Activated T-cell treated with anti-CD3 and anti-CD28 coated beads, Interleukin-2, amount 50 U/mL, for 24 hours (primary cell): ENCODE measurements at places on chromosomes 12 and 14.

GRCh38 chr12:101570047-101570446 lies 24.7 kb upstream of the MYBPC1 start:
- DNase-seq: no peak

- DNase-seq: no peak
Observed at GRCh38 chr12:55188974-55189556, 31.8 kb upstream of the OR10A7 start.

GRCh38 chr12:43951286-43951685 lies 115.4 kb downstream of the TMEM117 start:
- no peak for DNase-seq

GRCh38 chr14:93520053-93520607 lies 89.4 kb downstream of the UNC79 start:
- DNase-seq: no peak

DNA sequence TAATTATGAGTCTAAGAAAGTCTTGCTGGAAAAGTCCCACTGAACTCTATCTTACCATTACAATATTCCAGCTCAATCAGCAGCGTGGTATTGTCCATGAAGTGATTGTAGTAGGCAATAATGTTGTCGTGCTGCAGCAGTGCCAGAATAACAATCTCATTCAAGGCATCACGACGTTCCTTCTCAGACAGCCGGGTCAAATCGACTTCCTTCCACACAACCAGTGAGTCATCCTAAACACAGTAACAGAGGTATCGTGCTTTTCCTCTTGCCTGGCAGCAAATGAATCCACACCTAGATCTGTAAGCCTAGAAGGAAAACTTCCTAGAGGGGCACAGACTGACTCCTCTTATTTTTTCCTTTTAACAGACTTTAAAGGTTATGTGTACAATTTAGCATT lies 2.9 kb downstream of the NEK9 start:
- DNase-seq: no peak

GRCh38 chr12:96445691-96446583 lies 43.4 kb upstream of the CFAP54 start:
- no peak for DNase-seq

DNA sequence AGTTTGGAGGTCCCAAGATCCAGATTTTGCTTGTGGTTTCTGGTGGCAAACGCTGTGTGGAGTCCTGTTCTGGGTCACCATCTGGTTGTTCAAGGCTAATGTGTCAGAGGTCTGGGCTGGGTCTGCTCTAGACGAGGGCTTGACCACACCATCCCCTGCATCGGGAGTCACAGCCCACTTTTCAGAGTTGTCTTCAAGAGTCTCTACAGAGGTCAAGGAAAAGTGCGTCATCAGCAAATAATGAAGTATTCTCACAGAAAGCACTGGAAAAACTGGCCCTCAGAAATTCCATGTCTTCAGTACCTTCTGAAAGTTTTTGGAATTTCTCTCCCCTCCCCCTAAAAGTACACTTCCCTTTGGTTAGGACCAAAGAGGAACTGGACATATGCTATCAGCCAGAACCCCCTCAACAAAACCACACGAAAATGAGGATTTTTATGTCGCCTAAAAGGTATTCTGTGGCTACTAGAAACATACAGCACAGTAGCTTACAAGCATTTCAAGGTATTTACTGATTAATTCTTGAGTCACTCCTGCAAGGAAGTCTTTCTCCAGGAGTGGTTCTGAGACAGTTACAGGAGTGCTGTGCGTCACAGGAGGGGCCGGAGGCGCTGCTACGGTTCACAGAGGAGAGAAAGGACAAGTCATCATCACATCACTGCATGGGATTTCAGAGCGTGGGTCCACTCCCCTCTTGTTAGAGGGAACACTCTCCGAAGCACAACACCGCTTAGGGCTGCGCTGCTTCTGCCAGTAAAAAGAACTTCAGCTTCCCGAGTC lies 35.4 kb downstream of the RAD52 start:
- no peak for DNase-seq

- DNase-seq: no peak
Observed at GRCh38 chr14:60753264-60754119, 18.9 kb downstream of the MNAT1 start.
